NCI-H2081 (cell line): ENCODE measurements at places on chromosomes 12 and 14.

- no peak for DNase-seq
Measured at GRCh38 chr14:89276424-89276975, 140.5 kb downstream of the FOXN3 start.

DNA sequence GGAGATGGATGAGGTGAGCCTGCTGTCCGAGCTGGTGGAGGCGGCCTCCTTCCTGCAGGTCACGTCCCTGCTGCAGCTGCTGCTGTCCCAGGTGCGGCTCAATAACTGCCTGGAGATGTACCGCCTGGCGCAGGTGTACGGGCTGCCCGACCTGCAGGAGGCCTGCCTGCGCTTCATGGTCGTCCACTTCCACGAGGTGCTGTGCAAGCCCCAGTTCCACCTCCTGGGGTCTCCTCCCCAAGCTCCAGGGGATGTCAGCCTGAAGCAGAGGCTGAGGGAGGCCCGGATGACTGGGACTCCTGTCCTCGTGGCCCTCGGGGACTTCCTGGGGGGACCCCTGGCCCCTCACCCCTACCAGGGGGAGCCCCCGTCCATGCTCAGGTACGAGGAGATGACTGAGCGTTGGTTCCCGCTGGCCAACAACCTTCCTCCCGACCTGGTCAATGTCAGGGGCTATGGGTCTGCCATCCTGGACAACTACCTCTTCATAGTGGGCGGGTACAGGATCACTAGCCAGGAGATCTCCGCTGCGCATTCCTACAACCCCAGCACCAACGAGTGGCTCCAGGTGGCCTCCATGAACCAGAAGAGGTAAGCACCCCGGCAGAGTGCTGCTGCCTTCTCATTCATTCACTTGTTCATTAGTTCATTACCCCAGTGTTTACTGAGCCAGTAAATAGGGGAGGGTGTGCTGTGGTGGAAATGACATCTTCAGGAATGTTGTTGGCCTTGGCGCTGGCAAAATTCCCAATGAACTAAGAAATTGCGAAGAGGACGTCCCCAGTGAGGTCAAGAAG is 774 bp upstream of the MANSC4 start:
- DNase-seq = peak; percentile 50

DNA sequence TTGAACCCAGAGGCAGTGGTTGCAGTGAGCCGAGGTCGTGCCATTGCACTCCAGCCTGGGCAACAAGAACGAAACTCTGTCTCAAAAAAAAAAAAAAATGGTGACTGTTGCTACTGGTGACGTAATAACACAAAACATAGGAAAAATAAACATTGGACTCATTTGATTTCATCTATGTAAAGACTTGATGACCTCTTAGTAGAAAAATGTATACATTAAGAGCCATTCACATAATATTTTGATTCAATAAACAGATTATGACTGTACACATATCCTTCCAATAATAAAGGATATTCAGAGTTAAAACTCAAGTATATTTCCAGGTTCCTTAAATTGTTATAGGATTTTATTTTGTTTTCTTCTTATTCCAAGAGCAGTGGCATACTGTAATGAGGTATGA is 65.7 kb upstream of the AEBP2 start:
- no peak for DNase-seq

- no peak for DNase-seq
Measured at GRCh38 chr12:91140026-91140931, 29.0 kb upstream of the LUM start.

DNA sequence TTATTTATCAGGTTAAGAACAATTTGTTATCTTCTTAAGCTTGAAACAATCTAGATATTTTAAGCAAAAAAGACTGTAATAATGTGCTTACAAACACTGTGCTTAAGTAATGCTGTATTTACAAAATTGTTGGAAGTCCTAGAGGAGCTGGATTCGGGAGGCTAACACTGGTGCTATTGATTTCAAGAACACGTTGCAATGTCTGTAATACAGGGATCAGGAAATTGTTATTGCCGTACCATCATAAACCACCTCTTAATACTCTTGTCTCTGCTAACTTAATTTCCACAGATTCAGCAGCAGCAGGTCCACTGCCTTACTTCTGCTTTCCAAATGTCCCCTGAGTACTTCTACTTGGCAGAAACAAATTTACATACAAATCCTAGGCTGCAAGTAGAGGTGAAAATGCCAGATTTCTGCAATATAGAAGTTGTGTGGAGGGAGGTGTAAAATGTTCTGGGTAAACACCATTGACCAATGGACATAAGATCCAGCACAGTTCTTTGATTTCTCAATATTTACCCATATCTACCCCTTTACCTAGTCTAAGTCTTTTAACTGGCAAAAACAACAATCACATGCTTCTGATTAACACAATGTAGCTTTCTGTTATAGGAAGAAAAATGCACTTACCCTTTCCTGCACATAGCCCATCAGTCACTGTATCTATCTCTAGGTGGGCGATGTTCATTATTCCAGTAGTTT is 663.4 kb downstream of the TMTC2 start:
- DNase-seq = no peak

- no peak for DNase-seq
Measured at GRCh38 chr12:38713294-38713693, 192.1 kb downstream of the CPNE8 start.

- DNase-seq = no peak
Measured at GRCh38 chr12:72098622-72099021, 160.0 kb downstream of the TPH2 start.

GRCh38 chr14:69543341-69544115 is 31.1 kb downstream of the CCDC177 start:
- DNase-seq = no peak

DNA sequence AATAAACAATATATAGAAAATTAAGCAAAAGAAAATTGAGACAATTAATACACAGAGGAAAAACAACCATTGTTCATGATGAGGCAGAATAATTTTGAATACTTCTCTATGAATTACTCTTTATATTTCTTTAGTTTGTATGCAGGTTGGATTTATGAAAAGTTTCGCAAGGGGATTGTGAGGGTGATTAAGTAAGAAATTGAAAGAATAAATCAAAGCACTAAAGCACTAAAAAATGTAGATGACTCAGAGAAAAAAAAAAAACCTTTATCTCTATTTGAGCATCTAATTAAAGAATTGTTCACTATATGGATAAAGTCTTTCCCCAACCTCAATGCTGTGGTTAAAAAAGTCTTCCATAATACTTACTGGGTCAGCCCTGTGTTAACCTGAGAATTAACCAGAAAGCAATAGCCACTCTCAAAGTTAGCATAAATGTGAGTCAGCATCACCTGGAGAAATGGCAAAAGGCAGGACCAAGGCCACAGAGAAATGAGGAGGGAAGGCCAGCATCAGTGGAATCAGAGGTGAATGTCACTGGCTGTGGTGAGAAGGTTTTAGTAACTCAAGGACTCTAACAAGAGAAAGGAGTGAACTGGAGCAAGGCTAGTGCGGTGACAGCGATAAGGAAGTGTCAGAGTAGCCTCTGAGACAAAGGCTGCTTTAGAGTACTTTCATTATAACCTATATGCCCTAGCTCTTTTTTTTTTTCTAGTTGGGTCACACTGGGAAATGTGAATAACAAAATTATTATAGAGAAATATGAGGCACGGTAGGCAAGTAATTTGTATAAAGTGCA is 310.4 kb downstream of the KCNC2 start:
- DNase-seq = no peak

- no peak for DNase-seq
Measured at GRCh38 chr14:30462358-30462757, 96.6 kb upstream of the G2E3 start.

DNA sequence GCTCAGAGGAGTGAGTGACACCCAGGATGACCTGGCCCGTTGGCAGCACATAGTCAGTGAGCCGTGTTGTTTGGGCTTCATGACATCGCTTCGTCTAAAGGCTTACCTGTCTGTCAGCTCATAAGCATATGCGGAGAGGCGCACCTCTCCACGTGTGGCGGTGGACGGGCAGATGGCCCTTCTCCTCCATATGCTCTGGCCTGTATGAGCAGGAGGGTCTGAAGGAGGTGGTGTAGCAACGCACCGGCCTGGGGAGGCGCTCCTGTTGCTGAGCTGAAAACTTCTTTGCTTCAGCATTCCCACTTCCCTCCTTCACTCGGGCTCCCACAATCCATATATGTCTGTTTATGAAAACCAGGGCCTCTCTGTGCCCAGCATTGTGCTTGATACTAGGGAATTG is 186.1 kb downstream of the TSPAN9 start:
- no peak for DNase-seq

GRCh38 chr12:69330475-69331473 is 17.4 kb upstream of the LYZ start:
- peak; percentile 58 for DNase-seq

DNA sequence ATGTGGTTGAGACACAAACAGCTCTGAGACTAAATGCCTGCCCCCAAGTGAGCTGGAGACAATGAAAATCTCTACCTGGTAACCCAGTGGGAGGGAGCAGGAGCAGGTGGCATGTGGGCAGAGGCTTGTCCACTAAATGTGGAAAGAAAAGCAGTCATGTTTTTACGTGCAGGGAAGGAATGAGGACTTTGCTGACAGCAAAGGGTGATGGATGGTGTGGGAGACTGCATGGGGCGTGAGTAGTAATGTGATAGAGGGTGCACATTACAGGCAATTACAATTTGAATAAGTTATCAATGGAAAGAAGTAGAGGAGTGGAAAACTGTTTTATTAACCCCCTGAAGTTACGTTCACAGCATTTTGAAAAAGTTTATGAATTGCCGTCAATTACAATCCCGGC is 176.6 kb downstream of the NRXN3 start:
- DNase-seq = peak; percentile 91

DNA sequence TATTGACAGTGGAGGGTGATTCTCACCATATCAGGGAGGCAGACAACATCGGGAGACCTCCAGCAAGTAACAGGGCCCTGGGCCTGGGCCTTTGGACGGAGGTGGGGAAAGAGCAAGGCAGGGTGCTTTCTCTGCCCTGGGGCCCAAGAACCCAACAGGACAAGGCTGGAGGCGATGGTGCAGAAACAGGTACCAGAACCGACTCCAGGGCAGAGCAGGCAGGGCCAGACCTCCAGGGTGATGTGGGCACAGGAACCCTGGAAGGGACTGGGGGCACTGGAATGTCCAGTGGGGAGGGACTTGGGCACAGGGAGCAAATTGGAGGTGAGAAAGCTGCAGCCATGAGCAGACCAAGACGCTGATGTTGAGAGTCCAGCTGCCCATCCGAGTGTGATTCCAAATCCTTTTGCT is 44.4 kb downstream of the PRMT8 start:
- no peak for DNase-seq

DNA sequence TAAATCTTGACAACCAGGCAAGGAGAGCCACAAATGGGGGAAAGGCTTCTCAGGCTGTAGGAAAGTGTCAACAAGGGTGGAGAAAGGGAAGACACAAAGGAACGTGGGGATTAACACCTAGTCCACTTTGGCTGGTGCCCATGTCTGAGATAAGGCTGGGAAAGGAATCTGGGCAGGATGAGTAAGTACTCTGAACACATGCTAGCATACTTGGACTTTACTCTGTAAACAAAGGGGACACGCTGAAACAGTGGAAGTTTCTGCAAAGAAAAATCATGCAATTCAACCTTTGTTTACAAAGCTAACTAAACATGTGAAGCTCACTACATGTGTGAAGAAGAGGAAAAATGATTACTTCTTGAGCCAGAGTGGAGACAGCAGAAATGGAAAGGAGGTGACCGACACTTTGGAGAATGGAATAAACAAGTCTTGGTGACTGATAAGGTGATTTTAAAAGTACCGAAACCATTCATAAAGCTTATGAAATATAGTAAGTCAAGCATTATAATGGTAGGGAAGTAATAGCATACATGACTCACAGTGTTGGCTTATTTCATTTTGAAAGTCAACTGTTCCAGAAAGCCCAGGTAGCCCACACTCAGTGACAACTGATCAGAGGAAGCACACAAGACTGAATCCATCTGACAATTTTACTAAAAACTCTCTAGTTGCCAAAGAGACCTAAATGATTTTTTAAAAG is 13.2 kb downstream of the CPNE8 start:
- DNase-seq = no peak

DNA sequence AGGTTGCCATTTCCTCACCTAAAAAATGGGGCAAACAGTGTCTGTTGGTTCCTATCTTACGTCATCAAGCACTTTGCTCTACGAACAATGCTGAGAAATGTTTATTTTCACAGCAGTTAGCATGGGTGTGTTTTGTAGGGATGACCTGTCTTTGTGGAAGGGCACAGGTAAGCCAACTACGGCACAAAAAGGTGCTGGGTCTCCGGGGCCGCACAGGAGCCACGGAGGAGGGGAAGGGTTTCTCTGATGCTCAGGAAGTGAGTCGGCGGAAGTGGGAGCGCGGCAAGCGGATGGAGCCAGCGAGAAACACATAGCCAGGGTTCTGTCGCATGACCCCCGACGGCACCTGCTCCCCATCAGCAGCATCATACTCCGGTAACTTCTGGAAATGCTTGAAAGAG is 65.6 kb upstream of the TCL1B start:
- DNase-seq = peak; percentile 76

DNA sequence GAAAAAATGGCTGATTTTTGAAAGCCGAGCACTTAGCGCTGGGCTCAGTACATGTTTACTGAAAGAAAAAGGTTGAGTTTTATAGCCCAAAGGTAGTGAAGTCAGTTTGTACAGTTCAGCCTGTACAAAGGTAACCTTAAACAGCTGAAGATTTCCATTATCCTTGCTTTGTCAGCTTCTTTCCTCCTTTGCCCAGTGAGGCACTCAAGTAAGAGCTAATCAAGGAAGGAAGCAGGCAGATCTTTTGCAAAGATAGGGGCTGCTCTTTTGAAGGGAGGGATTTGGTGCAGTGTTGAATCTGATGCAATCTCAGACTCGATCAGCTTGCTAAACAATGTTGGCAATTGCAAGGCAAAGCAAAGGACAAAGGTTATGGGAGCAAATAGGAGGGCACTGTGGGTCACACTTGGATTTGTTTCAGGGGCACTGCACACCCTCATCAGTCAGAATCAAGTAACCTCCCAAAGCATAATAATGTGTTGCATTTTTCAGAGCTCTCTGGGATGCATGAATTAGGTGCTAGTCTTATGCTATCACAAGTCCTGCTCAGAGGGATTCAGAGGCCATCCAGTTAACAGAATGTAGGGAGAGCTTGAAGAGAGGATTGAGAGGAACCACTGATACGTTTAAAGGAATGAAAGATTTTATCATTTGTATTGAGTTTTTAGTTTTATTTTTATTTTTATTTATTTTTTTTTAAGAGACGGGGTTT is 44.4 kb downstream of the ANO6 start:
- no peak for DNase-seq

GRCh38 chr12:109494348-109494881 is 17.0 kb downstream of the UBE3B start:
- DNase-seq = no peak

DNA sequence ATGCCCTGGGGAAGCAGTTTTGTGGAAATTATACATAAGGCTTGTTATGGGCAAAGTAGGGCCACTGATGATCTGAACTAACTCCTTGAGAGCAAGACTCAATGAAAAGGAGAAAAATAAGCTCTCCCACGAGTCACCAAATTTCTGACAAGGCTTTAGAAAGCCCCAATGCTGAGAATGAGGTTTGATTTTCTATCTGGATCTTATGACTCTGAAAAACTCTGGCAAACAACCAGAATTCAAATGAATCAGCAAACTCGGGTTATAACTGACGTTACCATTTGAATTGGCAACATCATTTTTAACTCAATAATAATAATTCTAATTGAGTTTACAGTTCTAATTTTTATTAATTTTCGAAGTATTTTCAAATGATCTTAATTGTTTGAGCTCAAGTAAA is 79.1 kb downstream of the KCNK10 start:
- DNase-seq = no peak

- no peak for DNase-seq
Measured at GRCh38 chr12:16586350-16587109, 19.4 kb downstream of the LMO3 start.

- no peak for DNase-seq
Measured at GRCh38 chr12:47891356-47891755, 13.4 kb downstream of the VDR start.
